Upper lobe of left lung (tissue), 6 donors: ENCODE measurements at places on chromosomes 6 and 20.

GRCh38 chr6:113632220-113632864 is 224.8 kb upstream of the MARCKS start:
- peak; percentile 40 for DNase-seq

DNA sequence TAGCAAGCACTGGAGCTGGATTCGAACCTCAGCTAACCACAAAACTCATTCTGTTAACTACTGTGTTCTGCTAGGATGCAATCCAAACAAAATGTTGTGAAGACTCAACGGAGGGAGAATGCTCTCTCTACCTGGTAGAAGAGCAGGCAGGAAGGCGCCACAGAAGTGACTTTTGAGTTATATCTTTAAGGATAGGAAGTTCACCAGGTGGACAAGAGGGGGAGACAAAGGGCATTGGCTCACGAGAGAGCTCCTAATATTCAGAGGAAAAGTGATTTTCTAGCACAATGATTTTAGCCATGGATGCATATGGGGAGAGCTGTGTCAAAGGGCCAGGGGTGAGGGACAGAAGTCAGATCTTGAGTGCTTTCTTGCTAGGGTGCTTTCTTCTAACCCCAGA is 108.4 kb upstream of the MAFB start:
- DNase-seq, result no peak

GRCh38 chr6:7183707-7184106 is 75.9 kb downstream of the RREB1 start:
- no peak for DNase-seq

- no peak for DNase-seq
Measured at GRCh38 chr6:138605958-138606357, 106.7 kb upstream of the NHSL1 start.

DNA sequence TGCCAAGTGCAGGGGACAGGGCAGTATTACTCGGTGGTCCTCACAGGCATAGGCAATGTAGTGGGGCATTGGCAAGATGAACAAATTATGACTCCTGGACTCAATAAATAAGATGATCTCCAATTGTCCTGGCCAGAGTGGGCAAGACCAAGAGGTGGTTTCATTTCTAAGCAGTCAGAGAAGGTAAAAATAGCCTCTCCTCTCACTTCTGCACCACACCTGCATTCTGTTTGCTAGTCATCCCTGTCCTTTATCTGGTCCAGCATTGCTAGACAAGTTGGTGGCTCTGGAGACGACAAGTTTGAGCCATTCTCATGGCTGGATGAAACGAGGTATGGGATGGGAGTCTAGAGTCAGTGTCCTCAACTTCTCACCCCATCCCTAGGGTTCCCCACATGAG is 83.0 kb downstream of the BANF2 start:
- DNase-seq, result no peak

DNA sequence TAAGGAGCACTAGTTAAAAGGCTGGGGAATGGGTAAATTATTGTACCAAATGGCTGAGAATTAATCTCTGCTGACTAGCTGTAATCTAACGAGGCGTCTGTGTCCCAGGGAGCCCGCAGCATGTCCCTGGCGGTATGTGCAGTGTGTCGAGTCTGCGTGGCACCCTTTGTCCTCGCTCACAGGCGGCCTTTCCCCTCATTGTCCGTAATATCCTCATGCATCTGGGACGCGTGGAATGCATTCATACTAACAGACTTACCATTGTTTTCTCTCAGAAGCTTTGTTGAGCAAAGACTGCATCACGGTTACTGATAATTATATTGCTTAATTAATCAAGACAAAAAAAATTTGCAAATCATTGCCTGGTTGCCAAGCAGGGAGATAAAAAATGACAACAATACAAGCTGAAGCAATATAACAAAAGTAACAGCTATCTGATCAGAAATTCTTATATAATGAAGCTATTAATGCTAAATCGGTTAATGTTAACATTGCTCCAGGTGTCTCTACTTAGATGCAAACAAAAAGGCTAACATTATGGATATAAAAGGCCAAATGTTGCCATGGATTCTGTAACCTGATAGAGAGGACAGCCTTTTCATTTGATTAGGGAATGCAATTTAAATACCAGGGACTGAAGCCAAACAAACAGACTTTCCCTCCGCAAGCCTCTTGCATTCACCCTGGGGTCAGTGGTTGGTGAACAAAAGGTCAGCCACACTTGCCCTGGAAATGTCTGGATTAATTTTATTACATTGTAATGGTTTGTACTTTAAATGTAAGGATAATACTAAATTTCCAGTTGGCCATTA is 124.8 kb downstream of the INSM1 start:
- DNase-seq, result no peak

DNA sequence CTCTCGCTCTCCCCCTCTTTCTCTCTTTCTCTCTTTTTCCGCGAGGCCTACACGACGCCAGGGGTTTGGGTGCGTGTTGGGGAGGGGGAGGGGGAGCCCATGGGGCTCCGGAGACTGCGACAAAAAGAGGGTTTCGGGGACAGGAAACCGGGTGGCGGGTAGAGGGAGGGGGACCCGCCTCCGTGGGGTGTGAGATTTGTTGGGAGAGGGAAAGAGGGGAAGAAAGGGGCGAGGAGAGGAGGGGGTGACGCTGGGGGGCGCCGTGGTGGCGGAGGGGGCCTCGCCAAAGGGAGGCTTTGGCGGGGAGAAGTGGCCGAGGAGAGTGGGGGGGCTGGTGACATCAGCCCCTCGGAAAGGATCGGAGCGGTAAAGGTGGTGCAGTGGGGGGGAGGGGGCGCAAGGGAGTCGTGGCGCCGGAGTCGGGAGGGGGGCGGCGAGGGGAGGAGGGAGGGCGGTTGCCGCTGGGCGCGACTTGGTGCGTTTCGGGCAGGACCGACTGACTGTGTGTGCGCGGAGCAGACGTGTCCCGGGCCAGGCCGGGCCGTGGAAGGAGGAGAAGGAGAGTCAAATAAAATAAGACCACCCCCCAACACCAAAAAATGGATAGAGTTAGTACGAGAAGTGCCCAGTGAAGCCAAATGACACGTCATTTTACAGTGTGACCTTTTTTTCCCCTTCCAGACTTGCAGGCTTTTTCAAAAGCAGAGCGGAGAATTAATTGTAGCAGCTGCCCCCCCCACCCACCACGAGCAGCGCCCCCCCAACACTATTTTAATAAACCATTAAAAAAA is 39.8 kb downstream of the GNAS start:
- peak; percentile 88 for DNase-seq

DNA sequence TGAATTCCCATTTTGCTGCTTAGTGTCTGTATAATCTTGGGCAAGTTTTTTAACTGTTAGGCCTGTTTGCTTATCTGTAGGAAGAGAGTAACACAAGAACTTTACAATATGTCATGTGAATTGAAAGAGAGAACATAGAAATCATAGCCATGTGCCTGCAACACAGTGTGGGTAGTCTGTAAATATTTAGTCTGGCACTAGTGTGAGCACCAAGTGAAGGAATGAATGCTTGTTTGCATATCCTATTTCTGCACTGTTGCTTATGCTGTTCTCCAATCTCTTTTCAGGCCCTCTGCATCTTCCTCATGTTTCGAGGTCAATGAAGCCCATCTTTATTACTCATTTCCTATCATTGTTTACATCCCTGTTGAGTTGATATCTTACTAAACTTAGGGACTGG is 49.2 kb downstream of the CBFA2T2 start:
- DNase-seq, result no peak
